ENCODE measurements at places on chromosomes 2 and 18.

- no peak for DNase-seq
These were observed 17.7 kb downstream of the SRSF7 start for GRCh38 chr2:38733300-38733971.

DNA sequence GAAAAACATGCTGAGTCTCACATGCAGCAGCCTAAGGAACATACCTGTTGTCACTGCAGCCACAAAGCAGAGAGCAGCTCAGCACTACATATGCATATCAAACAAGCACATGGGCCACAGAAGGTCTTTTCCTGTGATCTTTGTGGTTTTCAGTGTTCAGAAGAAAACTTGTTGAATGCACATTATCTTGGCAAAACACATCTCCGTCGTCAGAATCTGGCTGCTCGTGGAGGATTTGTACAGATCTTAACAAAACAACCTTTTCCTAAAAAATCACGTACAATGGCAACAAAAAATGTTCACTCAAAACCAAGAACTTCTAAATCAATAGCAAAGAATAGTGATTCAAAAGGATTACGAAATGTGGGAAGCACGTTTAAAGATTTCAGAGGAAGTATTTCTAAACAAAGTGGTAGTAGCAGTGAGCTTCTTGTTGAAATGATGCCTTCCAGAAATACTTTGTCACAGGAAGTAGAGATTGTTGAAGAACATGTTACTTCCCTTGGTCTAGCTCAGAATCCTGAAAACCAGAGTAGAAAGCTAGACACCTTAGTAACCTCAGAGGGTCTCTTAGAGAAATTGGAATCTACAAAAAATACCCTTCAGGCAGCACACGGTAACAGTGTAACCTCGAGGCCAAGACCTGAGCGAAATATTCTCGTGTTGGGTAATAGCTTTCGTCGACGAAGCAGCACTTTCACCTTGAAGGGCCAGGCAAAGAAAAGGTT lies 34.1 kb downstream of the ZNF407 start:
- peak; percentile 27 for DNase-seq

DNA sequence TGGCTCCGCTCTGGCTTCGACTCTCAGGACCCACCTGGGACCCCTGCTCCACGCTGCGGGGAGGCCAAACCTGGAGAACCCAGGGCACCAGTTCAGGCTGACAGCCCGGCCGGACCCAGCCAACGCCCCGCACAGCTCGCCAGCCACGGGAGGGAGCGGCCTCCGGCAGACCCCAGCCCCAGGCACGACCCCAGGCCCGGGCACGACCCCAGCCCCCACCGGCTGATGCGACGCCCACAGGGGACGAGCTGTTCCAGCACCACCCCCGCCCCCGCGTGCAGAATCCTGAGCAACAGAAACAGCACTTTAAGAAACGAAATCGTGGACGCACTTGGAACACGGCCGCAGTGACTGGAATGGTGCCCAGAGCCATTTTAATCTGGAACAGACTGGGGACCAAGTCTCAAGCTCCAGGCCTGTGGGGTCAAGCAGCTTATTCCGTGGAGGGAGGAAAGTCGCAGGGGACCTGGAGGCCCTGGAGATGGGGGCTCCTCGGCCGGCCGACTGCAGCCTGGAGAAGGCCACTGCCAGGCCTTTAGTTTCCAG lies 74.2 kb downstream of the MBP start:
- no peak for DNase-seq

- no peak for DNase-seq
These were observed 202.4 kb downstream of the FBXO15 start for GRCh38 chr18:73945130-73945792.

- no peak for DNase-seq
These were observed 190.6 kb upstream of the SPRED2 start for GRCh38 chr2:65622951-65623535.

DNA sequence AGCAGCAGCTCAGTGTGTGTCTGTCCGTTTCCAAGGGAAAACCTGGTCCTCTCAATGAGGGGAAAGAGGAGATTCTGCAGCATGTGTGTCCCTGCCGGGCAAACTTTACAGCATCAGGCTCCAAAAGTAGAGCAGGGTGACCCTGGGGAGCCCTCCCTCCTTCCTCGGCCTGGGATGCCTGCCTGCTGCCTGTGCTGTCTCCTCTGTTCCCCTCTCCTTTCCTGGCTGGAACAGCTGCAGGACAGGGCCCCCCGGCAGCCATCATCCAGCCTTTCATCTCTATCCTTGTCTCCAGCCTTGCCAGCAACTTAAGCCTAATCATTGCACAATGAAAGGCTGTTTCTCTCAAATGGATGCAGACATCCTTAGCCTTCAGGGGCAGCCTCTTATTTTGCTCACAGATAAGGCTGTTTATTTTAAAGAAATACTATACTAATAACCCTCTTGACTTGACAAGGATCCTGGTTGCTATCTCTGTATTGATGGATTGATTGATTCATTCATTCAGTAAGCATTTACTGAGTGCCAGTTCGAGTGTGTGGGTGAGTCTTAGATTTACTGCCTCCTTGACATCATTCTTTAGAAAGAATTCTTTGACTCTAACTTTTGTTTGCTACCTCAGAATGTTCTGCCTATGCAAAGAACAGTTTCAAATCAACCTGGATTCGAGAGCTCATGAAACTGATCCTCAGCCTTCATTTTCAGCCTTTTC lies 40.6 kb upstream of the EDAR start:
- DNase-seq, result no peak

- DNase-seq, result no peak
These were observed 12.8 kb downstream of the SNED1 start for GRCh38 chr2:241011296-241011600.

GRCh38 chr2:12675801-12676200 lies 40.9 kb upstream of the TRIB2 start:
- no peak for DNase-seq

Data from AG08395 (cell line).